ENCODE measurements at places on chromosomes 7 and 10.

DNA sequence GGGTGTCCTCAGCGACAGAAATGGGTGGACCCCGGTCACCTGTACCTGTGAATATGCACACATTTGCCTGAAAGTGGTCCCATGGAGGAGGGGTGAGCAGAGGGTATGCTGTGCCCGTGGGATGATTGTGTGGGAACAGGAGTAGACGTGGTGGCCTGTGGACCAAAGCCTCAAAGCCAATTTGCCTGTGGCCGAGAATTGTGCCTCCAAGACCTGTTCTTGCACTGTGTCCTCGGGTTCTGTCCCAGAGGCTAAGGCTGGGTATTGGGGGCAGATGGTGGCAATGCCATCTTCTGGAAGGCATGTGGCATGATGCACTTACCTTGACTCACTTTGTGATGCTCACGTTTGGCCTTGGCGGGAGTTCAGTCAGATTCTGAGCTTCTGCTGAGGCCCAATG, 351.0 kb downstream of the TCERG1L start:
- no peak for DNase-seq

DNA sequence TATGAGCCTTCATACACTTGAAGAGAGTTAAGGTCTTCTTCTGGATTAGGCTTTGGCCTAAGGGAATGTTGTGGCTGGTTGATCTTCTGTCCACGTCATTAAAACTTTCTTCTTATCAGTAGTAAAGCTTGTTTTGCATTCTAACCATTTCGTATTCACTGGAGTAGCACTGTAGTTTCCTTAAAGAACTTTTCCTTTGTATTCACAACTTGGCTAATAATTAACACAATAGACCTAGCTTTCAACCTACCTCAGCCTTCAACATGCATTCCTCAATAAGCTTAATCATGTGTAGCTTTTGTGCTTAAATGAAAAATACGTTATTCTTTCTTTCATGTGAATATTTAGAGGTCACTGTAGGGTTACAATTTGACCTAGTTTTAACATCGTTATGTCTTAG, 42.8 kb downstream of the AKR1C8 start:
- DNase-seq, result no peak

DNA sequence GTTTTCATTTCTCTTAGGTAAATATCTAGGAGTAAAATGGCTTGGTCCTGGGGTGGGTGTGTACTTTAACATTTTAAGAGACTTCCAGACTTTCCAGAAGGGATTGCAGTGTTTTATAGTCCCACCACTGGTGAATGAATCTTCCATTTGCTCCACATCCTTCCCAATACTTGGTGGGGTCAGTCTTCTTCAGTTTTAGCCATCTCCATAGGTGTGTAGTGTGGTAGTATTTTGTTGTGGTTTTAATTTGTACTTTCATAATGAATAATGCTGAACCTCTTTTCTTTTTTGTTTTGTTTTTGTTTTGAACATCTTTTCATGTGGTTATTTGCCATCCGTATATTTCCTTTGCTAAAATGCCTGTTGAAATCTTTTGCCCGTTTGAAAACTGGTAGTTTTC, 86.4 kb downstream of the ANKRD61 start:
- DNase-seq, result no peak

- no peak for DNase-seq
Measured at GRCh38 chr10:72045586-72045985, 42.8 kb downstream of the SPOCK2 start.

DNA sequence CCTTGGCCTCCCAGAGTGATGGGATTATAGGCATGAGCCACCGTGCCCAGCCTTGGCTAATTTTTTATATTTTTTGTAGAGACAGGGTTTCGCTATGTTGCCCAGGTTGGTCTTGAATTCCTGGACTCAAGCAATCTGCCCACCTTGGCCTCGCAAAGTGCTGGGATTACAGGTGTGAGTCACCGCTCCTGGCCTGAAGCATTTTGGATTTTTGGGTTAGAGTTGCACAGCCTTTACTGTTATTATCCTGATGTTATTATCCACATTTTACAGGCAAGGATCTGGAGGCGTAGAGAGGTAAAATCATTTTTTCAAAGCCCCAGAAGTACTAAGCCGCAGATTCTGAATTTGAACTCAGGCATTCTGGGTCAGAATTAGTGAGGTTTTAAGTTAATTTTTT, 75.4 kb downstream of the TCF7L2 start:
- DNase-seq, result no peak

- no peak for DNase-seq
Measured at GRCh38 chr10:129870961-129871621, 93.0 kb downstream of the EBF3 start.

DNA sequence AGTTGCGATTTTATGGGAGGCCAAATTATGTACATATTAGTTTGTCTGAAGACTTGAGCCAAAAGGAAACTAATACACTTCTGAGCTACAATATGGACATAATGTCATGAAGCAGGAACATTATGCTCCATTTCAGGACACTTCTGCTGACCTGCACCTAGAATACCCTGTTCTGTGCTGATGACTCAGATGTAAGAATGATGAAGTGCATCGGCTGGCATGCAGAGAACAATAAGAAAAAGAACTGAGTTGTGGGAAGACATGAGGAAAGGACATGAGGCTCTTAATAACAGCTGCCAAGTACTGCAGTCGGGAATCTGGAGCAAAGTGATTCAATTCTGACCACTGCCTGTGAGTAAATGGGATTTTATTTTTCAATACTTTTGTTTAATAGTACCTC, 192.9 kb upstream of the VSTM2A start:
- DNase-seq, result peak; percentile 27

- no peak for DNase-seq
Measured at GRCh38 chr10:113028456-113029440, 78.7 kb downstream of the TCF7L2 start.

- no peak for DNase-seq
Measured at GRCh38 chr7:11428877-11429581, 403.0 kb downstream of the THSD7A start.

Measured in RCC 7860 (cell line).